ENCODE measurements at places on chromosomes 5 and 9.
A peak's percentile ranks its signal among the peaks of the same experiment; 100 is the strongest.

GRCh38 chr9:129457325-129457779 lies 163.5 kb downstream of the C9orf50 start:
- DNase-seq = no peak

GRCh38 chr5:73776405-73776804 lies 150.4 kb downstream of the ARHGEF28 start:
- no peak for DNase-seq

DNA sequence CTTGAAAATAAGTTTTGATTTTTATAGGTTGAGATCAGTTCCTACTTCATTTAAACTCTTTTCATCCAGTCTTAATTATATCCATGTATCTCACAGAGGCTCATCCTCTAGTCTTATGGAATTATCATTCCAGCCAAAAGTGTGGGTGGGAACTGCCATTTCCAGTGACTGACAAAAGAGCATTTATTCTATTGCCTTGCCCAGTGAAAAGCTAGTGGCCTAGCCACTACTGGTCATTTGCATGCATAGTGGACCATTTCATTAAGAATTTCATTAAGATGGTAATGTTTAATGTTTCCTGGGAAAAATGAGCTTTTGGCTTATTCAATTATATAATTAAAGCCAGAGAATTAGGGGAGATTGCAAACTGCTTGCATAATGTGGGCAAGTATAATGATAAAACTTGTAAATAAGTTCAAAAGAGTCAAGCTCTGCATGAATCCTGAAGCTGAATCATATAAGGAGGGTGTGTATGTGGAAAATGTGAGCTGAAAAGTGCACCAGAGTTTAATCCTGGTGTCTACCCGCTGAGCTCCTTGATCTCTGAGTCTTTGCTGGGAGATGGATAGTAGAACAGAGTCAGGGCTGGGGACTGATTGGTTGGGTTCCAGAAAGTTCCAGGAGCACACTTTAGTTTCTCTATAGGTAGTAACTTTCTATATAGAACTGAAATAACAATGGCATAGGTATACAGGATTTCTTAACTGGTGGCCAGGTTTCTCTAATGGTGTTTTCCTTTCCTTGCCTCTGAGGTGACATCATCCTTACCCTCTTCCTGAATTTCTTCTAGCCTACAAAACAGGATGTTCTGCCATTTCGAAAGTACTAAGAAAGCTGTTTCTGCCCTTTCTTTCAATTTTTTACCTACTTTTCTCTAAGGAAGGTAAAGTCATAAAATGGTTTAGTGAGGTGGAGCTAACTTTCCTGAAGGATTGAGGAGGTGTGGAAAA lies 78.5 kb downstream of the KIF4B start:
- DNase-seq = no peak

GRCh38 chr9:23764219-23764618 lies 61.8 kb downstream of the ELAVL2 start:
- no peak for DNase-seq

GRCh38 chr5:109533751-109534272 lies 124.0 kb upstream of the PJA2 start:
- DNase-seq = no peak

- no peak for DNase-seq
Measured at GRCh38 chr9:98285446-98285845, 30.0 kb upstream of the TBC1D2 start.

GRCh38 chr9:3768712-3769457 lies 243.1 kb upstream of the RFX3 start:
- DNase-seq = no peak

DNA sequence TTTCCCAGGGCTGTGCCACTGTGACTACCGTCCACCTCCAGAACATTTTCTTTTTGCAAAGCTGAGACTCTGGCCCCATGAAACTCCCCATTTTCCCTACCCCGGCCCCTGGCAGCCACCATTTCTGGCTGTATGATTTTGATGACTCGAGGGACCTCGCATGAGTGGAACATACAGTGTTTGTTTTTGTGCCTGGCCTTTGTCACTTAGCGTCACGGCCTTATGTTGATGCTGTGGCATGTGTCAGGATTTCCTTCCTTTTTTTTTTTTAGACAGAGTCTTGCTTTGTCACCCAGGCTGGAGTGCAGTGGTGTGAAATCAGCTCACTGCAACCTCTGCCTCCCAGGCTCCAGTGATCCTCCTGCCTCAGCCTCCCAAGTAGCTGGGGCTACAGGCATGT lies 42.7 kb downstream of the ASS1 start:
- DNase-seq = no peak

DNA sequence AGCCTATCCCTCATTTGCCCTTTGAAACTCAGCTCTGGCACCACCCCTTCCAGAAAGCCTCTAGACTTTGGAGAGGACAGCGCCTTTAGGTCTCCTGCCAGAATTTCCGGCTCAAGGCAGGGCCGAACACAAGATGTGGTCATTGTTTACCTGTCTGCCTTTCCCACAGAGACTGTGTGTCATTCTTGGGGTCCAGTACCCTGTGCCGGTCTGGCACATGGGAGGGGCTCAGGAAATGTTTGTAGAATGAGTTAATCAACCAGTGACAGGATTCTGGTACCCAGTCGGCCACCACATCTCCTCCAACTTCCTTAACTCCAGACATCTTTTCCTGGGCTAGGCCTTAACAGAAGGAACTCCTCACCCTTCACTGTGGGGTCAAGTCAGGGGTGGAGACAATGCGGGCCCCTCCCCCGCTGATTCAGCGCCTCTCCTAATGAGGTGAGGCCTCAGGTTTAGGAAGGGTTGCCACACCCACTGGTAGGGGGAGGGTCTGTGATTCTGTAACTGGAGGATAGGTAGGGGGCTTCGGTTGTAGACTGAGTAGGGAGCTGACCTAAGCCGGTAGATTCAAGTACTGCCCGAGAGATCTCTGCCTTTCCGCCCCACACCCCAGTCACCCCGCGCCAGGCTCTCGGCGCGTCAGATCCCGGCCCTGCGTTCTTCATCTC lies 29.3 kb downstream of the PCDH1 start:
- DNase-seq = peak; percentile 25

- DNase-seq = no peak
Measured at GRCh38 chr9:136694163-136694871, 7.1 kb upstream of the AGPAT2 start.

- no peak for DNase-seq
Measured at GRCh38 chr5:122844136-122844909, 1.1 kb upstream of the SNX24 start.
